ENCODE measurements at places on chromosomes 1 and 21.

DNA sequence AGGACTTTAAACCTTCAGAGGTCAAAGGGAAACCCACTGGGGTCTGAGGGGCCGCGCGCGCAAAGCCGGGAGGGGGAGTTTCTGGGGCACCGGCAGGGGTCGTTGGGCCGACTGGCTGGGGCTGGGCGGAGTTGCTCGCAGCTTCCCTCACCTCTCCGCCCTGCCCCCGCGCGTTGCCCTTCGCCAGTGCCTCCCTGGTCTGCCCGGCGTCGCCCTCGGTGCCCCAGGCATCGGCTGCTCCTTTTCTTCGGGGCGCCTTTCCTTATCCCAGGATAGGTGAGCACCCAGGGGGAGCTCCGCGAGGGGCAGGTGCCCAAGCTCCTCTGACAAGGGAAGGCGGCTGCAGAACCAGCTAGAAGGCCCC lies 390 bp upstream of the NGF start:
- no peak overlapping the region for H3K4me3 ChIP-seq
- no peak overlapping the region for H3K27ac ChIP-seq
- no peak for DNase-seq
- H3K4me1 ChIP-seq: no peaks in the 10 kb centered on the region
- H3K27me3 ChIP-seq: peaks cover 69% of the 10 kb centered on the region

DNA sequence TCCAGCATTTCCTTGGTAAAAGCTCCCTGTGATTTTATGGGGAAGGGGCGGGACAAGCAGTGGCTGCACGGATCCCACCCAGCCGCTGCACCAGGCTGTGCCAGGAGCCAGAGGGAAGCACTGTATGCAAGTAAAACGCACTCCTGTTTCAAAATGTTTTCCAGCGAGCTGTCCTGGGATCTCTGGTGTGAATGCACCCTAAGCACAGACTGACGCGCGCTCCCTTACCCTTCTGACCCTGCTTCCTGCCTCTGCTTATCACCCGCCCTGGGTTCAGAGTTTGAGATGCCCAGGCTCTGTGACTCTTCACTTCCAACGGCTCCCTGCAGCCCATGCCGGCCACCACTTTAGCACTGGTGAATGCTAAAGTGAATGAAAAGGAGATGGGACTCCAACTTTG lies 131.2 kb downstream of the RHOU start:
- H3K4me1 ChIP-seq: peaks cover 23% of the 10 kb centered on the region
- H3K36me3 ChIP-seq: no peaks in the 10 kb centered on the region
- H3K27me3 ChIP-seq: no peaks in the 10 kb centered on the region
- H3K4me3 ChIP-seq: no peak overlapping the region

- H3K4me3 ChIP-seq: no peak overlapping the region
- DNase-seq: no peak
- H3K4me1 ChIP-seq: peaks cover 36% of the 10 kb centered on the region
- H3K27ac ChIP-seq: peak overlapping the region; percentile 68
- H3K27me3 ChIP-seq: no peaks in the 10 kb centered on the region
- peaks cover 28% of the 10 kb centered on the region for H3K36me3 ChIP-seq
Observed at GRCh38 chr1:54794451-54795355, 6.4 kb downstream of the TTC22 start.

DNA sequence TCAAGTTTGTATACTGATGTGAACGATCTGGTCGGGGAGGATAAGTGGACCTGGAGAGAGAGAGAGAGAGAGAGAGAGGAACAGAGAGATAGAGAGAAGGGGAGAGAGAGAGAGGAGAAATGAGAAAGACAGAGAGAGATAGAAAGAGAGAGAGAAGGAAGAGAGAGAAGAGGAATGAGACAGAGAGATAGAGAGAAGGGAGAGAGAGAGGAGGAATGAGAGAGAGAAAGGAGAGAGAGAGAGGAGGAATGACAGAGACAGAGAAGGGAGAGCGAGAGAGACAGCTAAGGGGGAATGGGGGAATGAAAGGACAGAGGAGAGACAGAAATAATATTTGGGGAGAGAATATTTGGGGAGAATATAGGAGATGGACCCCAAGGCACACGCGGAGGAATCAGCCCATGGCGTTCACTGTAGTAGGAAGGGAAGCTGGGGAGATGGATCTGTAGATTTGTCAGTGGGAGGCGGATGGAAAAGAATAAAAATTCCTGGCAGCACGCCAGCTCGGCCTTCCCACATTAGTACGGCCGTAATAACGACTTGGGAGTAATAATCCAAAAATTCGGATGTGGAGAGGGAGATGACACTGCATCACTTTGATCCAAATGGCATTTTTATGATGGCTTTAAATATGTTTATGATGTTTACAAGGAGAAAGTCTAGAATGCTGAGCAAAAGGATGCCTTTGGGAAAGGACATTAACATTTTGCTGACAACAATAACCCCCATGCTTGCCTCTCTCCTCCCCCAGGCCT lies 159.8 kb upstream of the KCNJ6 start:
- H3K4me3 ChIP-seq: no peak overlapping the region
- no peak for DNase-seq
- no peak overlapping the region for H3K27ac ChIP-seq
- no peaks in the 10 kb centered on the region for H3K4me1 ChIP-seq

- no peak overlapping the region for H3K4me3 ChIP-seq
- no peak overlapping the region for H3K27ac ChIP-seq
- no peak for DNase-seq
Observed at GRCh38 chr1:5571861-5572401, 420.3 kb downstream of the NPHP4 start.

GRCh38 chr1:82979593-82980236 lies 1019.2 kb downstream of the TTLL7 start:
- H3K4me3 ChIP-seq: no peak overlapping the region
- H3K27me3 ChIP-seq: peaks cover 6% of the 10 kb centered on the region
- H3K4me1 ChIP-seq: peaks cover 5% of the 10 kb centered on the region
- H3K36me3 ChIP-seq: no peaks in the 10 kb centered on the region

GRCh38 chr1:159441360-159441759 lies 1.8 kb downstream of the OR10J1 start:
- no peaks in the 10 kb centered on the region for H3K36me3 ChIP-seq
- no peaks in the 10 kb centered on the region for H3K4me1 ChIP-seq
- peaks cover 27% of the 10 kb centered on the region for H3K27me3 ChIP-seq

- no peak overlapping the region for H3K4me3 ChIP-seq
- H3K27ac ChIP-seq: peak overlapping the region; percentile 23
- no peaks in the 10 kb centered on the region for H3K27me3 ChIP-seq
- peaks cover 9% of the 10 kb centered on the region for H3K4me1 ChIP-seq
- DNase-seq: no peak
Observed at GRCh38 chr1:36135330-36135667, 10.3 kb upstream of the COL8A2 start.

DNA sequence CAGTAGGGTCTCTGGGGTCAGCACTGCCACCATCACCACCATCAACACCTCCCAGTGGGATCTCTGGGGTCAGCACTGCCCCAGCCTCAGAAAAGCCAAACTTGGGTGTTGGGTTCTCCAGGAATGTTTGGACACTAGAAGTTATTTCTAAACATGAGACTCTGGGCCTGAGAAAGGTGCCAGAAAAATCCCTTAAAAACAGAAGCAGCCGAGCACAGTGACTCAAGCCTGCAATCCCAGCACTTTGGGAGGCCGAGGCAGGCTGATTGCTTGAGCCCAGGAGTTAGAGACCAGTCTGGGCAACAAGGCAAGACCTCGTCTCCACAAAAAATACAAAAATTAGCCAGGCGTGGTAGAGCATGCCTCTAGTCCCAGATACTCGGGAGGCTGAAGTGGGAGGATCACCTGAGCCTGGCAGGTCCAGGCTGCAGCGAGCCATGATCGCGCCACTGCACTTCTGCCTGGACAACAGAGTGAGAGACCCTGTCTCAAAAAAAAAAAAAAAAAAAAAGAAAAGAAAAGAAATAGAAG lies 470 bp downstream of the PTAFR start:
- no peak overlapping the region for H3K4me3 ChIP-seq
- peaks cover 2% of the 10 kb centered on the region for H3K36me3 ChIP-seq
- no peak for DNase-seq
- H3K4me1 ChIP-seq: peaks cover 24% of the 10 kb centered on the region
- H3K27me3 ChIP-seq: peaks cover 33% of the 10 kb centered on the region

DNA sequence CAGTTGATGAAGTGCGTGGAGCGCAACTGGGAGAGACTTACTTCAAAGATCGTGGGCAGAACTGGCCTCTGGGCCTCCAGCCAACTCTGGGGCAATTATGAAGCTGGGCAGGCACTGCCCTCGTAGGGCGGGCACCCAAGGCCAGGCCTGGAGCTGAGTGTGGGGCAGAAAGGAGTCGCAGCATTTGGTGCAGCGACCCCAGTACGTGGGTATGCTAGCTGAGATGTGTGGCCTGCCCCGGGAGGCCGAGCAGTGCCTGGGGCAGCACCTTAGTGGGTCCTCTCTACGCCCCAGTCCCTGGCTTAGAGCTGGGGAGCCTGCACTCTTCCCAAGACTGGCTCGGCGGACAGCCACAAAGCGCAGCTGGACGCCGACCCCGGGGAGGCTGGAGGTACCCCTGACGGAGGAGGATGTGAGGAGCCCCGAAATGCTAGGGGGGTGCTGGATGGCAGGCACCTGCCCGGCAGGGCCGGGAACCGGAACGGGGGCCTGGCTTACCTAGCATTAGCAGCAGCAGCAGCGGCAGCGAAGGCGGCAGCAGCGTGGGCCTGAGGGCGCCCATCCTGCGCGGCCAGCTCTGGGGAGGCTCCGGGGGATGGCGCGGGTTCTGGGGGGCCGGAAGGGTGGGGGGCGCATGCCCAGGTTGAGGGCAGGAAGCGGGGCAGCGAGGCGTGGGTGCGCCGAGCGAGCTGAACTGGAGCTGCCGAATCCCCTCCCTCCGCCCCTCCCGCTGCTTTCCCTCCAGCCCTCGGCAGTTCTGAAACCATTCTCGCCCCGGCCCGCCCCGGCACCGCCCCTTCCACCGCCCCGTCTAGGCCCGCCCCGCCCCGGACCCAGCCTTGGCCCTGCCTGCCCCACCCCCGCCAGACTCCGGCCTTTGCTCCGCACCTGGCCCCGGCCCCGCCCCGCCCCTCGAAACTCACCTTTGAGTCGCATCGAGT lies at the start of gene IGSF8:
Gene IGSF8, minus strand, starts transcription at position 709 of the 941 bp plus-strand sequence. Its CDS starts 147 bp downstream, at position 562.
- peak within 1 kb of the TSS; percentile 90 for H3K4me3 ChIP-seq
- peak; percentile 96 for DNase-seq
- peaks cover 73% of the 10 kb centered on the region for H3K4me1 ChIP-seq
- H3K36me3 ChIP-seq: peaks cover 34% of the 10 kb centered on the region

DNA sequence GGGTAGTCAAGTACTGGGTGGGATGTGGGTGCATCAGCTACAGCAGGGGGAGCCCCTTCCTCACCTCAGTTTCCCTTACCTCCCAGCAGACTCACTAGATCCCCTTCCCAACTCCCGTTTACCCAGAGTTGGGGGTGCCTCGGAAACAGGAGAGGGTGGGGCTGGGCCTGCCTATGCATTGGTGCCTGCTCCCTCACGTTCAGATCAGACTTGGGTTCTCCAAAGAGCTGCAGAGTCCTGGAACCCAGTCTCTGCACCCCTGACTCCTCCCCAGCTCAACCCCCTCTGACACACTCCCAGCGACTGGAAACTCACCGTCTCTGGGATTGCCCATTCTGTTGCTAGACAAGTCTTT lies 6.0 kb downstream of the FOXO6 start:
- no peak for DNase-seq
- H3K4me1 ChIP-seq: peaks cover 20% of the 10 kb centered on the region
- no peaks in the 10 kb centered on the region for H3K36me3 ChIP-seq
- peak overlapping the region; percentile 60 for H3K4me3 ChIP-seq
- peaks cover 70% of the 10 kb centered on the region for H3K27me3 ChIP-seq

DNA sequence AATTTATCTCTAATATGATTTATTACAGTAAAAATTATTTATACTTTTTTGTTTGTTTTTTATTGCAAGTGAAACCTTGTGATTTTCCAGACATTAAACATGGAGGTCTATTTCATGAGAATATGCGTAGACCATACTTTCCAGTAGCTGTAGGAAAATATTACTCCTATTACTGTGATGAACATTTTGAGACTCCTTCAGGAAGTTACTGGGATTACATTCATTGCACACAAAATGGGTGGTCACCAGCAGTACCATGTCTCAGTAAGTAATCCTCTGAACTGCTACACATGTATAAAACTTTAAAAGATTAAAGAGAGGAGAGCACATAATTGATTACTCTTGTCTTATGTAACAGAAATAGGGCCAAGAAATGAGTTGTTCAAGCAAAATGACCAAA lies 4.5 kb downstream of the CFHR3 start:
- H3K27me3 ChIP-seq: no peaks in the 10 kb centered on the region
- no peak overlapping the region for H3K27ac ChIP-seq
- DNase-seq: no peak
- no peaks in the 10 kb centered on the region for H3K36me3 ChIP-seq
- H3K4me1 ChIP-seq: no peaks in the 10 kb centered on the region

DNA sequence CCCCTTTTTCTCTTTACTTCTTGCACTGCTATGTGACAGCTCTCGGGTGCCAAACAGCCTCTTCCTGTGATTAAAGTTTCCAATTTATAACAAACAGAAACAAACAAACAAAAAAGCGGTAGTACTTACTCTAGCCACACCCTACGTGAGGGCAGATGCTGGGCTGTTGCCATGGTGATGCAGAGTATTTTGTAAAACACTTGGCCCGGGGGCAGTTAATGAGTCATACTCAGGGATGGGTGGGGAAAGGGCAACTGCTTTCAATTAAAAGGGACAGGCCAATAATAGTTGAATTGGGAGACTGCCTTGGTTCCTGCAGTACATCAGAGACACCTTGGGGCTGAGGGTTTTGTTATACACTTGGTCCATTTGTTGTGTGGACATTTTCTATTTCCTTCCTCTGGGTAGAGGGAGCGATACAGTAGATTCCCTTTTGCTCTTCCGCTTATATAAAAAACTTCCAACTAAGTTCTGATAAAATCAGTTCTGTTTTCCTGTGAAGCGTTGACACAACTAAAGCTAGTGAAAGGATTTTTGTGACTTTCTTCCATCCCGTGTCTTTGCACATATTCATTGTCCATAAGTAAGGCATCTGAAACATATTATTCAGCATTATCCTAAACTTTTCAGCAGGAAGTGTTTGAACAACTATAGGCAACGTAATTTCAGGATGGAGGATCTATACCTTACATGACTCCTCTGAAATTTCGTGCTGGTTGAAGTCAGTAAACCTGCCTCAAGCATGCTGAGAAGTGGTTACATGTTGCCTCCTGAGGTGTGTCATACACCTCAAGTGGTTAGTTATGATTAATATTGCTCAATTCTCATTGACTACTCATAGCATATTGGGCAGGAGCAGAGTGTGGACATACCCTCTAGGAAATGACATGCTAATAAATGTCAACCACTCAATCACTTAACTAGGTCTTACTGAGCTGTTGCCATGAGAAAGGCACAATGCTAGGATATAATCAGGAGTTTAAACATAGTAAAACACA lies 36.7 kb upstream of the THEM4 start:
- H3K4me1 ChIP-seq: peaks cover 55% of the 10 kb centered on the region
- H3K4me3 ChIP-seq: peak overlapping the region; percentile 33
- no peaks in the 10 kb centered on the region for H3K36me3 ChIP-seq
- H3K27me3 ChIP-seq: no peaks in the 10 kb centered on the region
- peak; percentile 61 for DNase-seq
- peak overlapping the region; percentile 92 for H3K27ac ChIP-seq
